Placental pericyte (primary cell): ENCODE measurements at places on chromosomes 5 and 9. TPM values are rescaled to one million over a fixed set of nuclear protein-coding genes. Genes with fewer than 3 reads are reported as not detected.

PCDHGC5 gene
- total RNA-seq, result 3.9 and 6.6 TPM in 2 replicates

PCDHAC1 gene
- total RNA-seq, result under 0.01 TPM in 1 of 2 replicates, not detected in the other

ROPN1L gene
- 0.29 and 0.44 TPM in 2 replicates for total RNA-seq

SCGB3A1 gene
- total RNA-seq, result not detected in 2 replicates

ZDHHC12 gene
- total RNA-seq, result 67.0 and 73.5 TPM in 2 replicates

KCNMB1 gene
- total RNA-seq, result not detected in 2 replicates

C6 gene
- not detected in 2 replicates for total RNA-seq

FAM78A gene
- 0.44 and 0.86 TPM in 2 replicates for total RNA-seq

RAI14 gene
- 295 and 337 TPM in 2 replicates for total RNA-seq

DNAH5 gene
- total RNA-seq, result 0.66 and 2.3 TPM in 2 replicates

SLC46A2 gene
- total RNA-seq, result not detected in 2 replicates

ACTBL2 gene
- total RNA-seq, result 1.8 and 3.3 TPM in 2 replicates

C9orf50 gene
- total RNA-seq, result not detected in 2 replicates

PALM2AKAP2 gene
- total RNA-seq, result 25.8 and 66.4 TPM in 2 replicates

DMAC1 gene
- total RNA-seq, result 4.4 and 9.0 TPM in 2 replicates

LCN2 gene
- total RNA-seq, result not detected in 2 replicates

NFX1 gene
- total RNA-seq, result 34.2 and 37.4 TPM in 2 replicates

PLEKHG4B gene
- total RNA-seq, result under 0.01 and 1.1 TPM in 2 replicates

IL13 gene
- not detected in 2 replicates for total RNA-seq

RHOBTB3 gene
- total RNA-seq, result 128 and 196 TPM in 2 replicates
